NCI-H2171 (cell line): ENCODE measurements at places on chromosomes 6 and 20.
A peak's percentile ranks its signal among the peaks of the same experiment; 100 is the strongest.

DNA sequence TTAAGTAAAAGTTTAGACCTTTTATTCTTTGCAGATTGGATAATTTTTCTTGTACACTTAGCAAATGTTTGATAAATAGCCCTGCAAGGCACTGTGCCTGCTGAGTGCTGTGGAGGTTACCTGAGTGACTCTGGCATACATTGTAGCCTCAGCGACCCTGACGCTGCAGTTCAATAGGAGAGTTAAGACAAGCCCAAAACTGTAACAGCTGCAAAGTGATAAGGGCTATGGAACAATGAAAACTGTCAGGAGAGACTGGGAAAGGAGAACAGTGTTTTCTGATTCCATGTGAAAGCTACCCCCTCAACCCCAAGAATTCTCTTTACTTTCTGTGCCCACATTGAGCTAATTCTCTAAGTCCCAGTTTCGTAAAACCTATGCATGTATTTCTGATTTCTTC is 22.2 kb downstream of the HIVEP1 start:
- DNase-seq, result no peak

GRCh38 chr20:3248167-3248992 is 9.4 kb upstream of the SLC4A11 start:
- DNase-seq, result no peak

DNA sequence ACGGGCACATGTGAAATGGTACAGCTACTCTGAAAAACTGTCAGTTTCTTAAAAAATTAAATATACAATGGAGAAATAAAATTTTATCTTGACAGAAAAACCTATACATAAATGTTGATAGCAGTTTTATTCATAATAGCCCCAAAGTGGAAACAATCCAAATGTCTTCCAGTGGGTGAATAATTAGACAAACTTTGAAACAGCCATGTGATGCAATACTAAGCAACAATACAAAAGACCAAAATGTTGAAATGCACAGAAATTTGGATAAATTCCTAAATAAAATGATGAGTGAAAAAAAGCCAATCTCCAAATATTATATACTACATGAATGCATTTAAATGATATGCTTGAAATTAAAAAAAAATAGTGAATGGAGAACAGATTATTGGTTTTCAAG is 523.1 kb downstream of the HTR1B start:
- DNase-seq, result no peak

GRCh38 chr6:149869275-149869892 is 5.2 kb upstream of the LRP11 start:
- DNase-seq, result no peak

GRCh38 chr6:170152124-170152926 is 138.6 kb downstream of the DLL1 start:
- DNase-seq, result no peak

GRCh38 chr6:118663993-118664985 is 12.9 kb upstream of the CEP85L start:
- no peak for DNase-seq

DNA sequence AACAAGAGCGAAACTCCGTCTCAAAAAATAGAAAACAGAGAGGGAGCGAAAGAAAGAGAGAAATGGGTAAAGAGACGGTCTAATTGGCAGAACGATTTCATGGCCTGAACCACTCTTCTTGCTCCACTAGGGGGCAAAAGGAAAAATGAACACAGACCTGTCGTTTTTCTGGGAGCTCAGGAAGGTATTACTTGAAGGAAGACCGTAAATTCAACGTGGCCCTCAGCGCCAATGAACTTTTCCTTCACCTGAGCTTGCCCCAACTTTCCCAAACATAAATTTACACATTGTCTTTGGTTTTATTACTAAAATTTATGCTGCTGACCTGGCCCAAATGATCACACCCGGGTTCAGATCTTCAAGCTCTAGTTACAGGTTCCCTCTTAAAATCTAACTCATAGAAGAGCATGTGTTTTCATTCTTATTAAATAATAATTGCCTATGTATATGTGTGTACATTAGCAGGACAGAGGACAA is 67.3 kb downstream of the ATP9A start:
- peak; percentile 48 for DNase-seq

DNA sequence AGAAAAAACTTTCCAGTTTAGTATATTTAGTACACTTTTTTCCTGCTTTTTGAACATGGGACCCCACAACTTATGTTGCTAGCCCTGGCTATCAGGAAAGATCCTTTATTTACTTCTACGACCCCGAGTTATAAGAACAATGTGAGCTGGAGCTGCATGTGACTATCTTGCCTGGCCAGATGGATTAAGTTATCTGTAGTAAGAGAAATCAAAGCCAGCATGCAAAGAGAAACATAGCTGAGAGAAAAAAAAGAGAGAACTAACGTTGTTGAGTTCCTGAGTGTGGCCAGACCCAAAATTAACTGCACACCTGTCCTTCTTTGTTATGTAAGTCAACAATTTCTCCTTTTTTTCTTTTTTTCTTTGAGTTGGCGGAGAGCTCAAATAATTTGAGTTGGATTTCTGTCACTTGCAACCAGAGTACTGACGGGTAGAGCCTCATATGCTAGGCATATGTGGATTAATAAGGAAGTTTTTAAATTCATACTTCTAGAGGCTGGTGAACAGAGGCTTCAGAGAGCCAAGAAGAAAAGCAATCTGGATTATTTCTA is 219.5 kb downstream of the HACE1 start:
- DNase-seq, result no peak

DNA sequence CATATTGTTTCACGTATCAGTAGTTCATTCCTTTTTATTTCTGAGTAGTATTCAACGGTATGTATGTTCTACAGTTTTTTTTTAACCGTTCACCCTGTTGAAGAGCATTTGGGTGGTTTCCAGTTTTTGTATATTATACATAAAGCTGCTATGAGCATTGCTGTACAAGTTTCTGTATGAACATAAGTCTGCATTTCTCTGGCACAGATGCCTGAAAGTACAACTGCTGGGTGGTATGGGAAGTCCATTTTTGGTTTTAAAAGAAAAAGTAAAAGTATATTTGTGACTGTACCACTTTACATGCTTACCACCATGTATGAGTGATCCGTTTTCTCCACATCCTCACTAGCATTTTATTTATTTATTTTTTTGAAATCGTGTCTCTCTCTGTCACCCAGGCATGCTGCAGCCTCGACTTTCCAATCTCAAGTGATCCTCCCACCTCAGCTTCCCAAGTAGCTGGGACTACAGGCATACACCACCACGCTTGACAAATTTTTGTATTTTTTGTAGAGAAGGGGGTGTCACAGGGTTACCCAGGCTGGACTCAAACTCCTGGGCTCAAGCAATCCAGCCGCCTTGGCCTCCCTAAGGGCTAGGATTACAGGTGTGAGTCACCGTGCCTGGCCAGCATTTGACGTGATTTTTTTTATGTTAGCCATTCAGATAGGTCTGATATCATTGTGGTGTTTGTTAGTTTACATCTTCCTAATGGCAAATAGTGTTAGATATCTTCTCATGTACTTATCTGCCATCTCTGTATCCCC is 11.0 kb upstream of the SIM1 start:
- no peak for DNase-seq

- no peak for DNase-seq
Measured at GRCh38 chr6:76703285-76703684, 630.8 kb upstream of the IMPG1 start.

DNA sequence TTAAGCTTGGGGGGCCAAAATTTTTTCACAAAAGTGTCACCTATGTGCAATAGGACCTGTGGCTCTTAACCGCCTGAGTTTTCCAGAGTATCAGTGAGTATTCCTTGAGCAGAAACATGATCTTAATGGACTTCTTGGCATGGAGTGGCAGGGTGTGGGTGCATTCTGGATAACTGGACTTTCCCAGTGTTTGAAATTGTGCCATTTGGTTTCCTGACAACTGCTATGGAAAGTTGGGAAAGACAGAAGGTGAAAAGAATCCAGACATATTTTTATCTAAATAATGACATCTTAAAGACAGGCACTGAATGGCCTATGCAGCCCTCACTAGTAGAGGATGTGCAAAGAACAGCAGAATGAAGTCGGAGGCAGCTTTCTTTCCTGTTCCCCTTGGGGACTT is 34.3 kb upstream of the ADTRP start:
- no peak for DNase-seq

GRCh38 chr6:28252009-28252975 is at the start of gene ZKSCAN4:
TSS of gene ZKSCAN4 (minus strand) at chr6:28252269. CDS start at chr6:28251980, 289 bp downstream.
- peak; percentile 85 for DNase-seq

GRCh38 chr6:71482742-71483141 is 194.1 kb downstream of the OGFRL1 start:
- no peak for DNase-seq

- DNase-seq, result no peak
Measured at GRCh38 chr6:113530769-113531168, 326.4 kb upstream of the MARCKS start.

DNA sequence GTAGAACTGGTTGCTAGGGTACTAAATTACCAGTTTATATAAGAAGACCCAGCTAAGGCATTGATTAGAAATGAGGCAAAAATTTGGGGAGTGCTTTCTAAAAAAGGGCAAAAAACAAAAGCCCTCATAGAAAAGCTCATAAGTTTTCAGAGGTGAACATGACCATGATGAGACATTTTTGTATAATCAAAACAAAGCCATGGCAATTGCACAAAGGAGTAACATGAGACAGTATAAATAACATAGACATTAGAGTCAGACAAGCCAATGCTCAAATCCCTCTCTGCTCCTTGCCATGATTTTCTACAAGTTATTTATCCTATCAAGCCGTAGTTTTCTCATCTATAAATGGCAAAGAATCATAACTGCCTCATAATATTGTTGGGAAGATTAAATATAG is 112.2 kb upstream of the ADTRP start:
- DNase-seq, result no peak

DNA sequence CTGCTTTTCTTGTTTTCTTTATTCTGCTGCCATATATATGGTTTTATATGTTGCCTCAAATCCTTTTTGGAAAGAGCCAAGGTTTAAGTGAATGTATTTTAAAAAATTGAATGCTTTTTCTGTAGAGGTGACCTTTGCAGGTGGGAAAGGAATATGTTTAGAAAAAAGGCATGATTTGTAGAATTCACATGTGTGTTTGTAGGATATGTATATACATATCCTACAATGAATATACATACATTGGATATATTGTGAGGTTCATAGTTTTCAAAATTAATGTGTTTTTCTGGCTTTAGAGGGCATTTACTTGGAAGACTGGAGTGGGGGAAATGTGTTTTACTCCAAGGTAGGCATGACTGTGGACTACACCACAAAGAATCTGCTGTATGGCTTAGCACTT is 4.0 kb upstream of the EYA2 start:
- DNase-seq, result no peak

GRCh38 chr6:21189759-21190158 is 403.8 kb upstream of the SOX4 start:
- DNase-seq, result peak; percentile 60

DNA sequence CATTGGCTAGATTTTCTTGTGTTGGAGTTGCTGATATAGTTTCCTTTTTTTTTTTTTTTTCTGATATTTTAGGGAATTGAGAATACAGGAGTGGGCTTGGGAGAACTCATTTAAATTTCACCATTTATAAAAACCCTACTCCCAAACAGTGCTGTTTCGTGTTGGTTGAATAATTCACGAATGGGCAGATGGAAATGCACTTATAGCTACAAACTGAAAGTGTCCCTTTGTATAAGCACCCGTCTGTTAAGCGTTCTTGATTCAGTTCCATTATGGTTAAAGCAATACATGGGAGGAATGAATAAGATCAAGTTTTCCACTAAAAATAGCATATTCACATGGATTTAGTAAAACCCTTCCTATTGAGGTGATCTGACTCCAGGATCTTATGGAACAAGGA is 122.2 kb upstream of the ARG1 start:
- no peak for DNase-seq

DNA sequence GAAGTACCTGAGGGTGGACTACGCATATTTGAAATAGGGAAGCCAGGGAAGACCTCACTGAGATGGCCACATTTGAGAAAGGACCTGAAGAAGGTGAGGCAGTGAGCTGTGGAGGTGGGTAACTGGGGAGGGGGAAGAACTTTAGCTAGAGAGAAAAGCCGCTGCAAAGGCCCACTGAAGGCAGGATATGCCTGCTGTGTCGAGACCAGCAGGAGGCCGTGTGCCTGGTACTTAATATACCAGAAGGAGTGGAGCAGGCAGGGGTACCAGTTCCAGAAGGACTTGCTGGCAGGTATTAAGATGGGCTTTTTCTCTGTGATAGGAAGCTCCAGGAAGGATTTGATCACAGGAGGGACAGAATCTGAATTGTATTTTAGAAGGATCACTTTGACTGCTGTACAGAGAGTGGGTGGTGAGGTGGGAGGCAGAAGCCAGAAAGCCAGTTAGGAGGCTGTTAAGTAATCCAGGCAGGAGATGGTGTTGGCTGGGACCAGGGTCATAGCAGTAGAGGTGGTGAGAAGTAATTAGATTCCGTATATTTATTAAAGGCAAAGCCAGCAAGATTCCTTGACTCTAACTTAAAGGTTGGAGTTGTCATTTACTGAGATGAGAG is 54.2 kb upstream of the FANCE start:
- DNase-seq, result no peak

- no peak for DNase-seq
Measured at GRCh38 chr6:129749749-129750120, 39.8 kb upstream of the ARHGAP18 start.

DNA sequence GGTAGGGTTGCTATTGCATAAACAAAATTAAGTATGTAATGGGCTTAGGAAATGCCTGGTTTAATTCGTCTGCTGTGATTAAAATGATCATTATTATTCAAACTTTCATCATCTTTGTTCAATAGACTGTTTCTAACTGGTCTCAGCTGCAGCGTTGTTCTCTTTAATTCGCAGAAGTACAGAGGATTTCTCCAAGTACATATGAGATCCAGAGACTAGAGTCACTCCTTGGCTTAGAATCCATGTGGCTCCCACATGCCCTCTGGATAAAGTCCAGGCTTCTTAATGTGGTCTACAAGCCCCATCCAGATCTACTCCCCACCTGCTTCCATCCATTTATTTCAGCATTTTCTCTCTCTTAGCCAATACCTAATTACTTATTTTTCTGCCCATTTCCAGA is 1.1 kb upstream of the ZBTB24 start:
- DNase-seq, result no peak

- no peak for DNase-seq
Measured at GRCh38 chr6:126198631-126199030, 141.3 kb upstream of the CENPW start.

GRCh38 chr6:42522036-42522435 is 41.8 kb upstream of the UBR2 start:
- DNase-seq, result no peak

DNA sequence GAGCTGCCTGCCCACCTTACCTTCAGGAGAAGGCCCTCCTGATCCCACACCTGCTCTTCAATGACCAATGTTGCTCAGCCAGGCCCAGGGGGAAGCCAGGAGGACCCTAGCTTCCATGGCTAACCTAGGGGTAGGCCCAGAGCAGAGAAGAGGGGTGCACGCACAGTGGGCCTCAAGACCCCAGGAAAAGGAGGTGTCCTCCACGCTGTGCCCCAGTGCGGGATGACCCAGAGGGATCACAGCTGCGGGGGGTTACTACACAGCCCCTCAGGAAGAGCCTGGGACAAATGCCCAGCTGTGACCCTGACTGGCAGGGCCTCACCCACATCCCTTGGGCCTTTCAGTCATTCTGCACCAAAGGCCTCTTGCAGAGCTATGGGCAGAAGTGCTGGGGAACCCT is 31.6 kb upstream of the APMAP start:
- DNase-seq, result no peak

GRCh38 chr6:130303431-130303830 is 62.4 kb upstream of the TMEM200A start:
- no peak for DNase-seq

GRCh38 chr6:100300221-100300736 is 164.4 kb downstream of the SIM1 start:
- no peak for DNase-seq

GRCh38 chr20:57707320-57707719 is 2.5 kb downstream of the PMEPA1 start:
- no peak for DNase-seq
